ENCODE measurements at places on chromosomes 12 and 14. TPM values are rescaled to one million over a fixed set of nuclear protein-coding genes. Genes with fewer than 3 reads are reported as not detected.

ATG2B gene
- total RNA-seq, result 27.5 TPM

SNRPF gene
- 38.5 TPM for total RNA-seq

OLR1 gene
- total RNA-seq, result not detected

RHOJ gene
- total RNA-seq, result not detected

PYM1 gene
- 55.3 TPM for total RNA-seq

CLEC6A gene
- total RNA-seq, result not detected

TBX5 gene
- total RNA-seq, result not detected

PRR13 gene
- total RNA-seq, result 105 TPM

SYT10 gene
- total RNA-seq, result not detected

HOXC9 gene
- not detected for total RNA-seq

RHEBL1 gene
- total RNA-seq, result 2.3 TPM

ERH gene
- total RNA-seq, result 223 TPM

IL26 gene
- not detected for total RNA-seq

FOXN4 gene
- 0.61 TPM for total RNA-seq

ADAM21 gene
- not detected for total RNA-seq

COX8C gene
- total RNA-seq, result not detected

MYF5 gene
- total RNA-seq, result not detected

Data from glutamatergic neuron (in vitro differentiated cells).